ENCODE measurements at places on chromosomes 5 and 9.

GRCh38 chr5:148374690-148375360 is 8.9 kb upstream of the FBXO38 start:
- peak; percentile 85 for DNase-seq

GRCh38 chr9:13144166-13144775 is 135.2 kb downstream of the MPDZ start:
- no peak for DNase-seq

DNA sequence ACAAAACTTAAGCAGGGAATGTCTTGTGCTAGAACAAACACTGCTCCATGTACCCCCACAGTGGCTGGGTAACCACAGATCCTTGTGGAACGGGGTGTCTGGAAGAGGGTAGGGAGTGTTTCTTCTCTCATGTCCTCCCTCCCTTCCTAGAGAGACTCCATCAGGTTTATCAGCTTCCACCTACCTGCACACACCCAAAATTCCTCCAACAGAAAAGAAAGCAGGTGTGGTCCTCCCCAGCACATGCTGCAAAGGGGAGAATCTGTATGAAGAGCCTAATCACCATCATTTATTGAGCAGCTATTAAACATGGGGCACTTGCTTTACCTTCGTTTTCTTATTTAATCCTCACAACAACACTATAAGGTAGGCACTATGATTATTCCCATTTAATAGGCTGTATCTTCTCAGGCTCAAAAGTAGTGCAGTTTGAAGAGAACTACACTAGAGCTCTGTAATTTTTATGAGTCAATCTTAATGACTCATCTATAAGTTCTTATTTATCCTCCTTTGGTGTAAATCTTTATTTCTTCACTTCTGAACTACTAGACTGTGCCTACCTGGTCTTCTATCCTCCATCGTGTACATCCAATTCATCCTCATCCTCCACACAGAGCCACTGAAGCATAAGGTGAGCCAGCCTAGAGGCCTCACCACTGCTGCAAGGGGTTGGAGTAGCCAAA is 31.6 kb downstream of the C9orf40 start:
- no peak for DNase-seq

GRCh38 chr9:37010180-37010579 is 23.9 kb downstream of the PAX5 start:
- DNase-seq: no peak

DNA sequence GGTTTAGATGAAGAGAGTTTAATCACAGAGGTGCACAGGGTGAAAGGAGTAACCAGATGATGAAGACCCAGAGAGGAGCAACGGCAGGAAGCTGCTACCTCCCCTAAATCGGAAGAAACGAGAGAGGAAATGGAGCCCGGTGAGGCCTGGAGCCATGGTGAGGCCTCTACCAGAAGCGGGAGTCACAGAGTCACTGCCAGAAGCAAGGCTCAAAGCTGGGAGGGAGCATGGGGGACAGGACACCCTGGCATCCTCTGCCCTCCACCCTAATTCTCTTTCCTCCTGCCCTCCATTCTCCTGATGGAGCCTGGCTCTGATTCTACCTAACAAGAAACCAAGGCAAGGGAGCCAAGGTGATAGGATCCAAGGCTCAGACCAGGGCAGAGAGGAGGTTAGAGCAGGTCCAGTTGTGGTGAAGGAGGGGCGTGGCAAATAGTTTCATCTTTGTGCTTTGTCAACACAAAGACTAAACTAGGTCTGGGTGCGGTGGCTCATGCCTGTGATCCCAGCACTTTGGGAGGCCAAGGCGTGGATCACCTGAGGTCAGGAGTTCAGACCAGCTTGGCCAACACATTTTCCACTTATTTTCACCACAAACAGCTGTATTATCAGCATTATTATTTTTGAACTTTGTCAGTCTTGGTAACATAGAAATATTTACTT is 134.4 kb upstream of the RAI14 start:
- DNase-seq: no peak

- DNase-seq: no peak
Measured at GRCh38 chr9:93661591-93661990, 85.2 kb downstream of the PHF2 start.

Data from adipocyte (in vitro differentiated cells).